ENCODE measurements at places on chromosomes 11 and 22.

GRCh38 chr11:77094841-77095365 is 7.7 kb upstream of the OMP start:
- no peak for DNase-seq

- DNase-seq, result no peak
Observed at GRCh38 chr11:43396617-43397016, 37.9 kb downstream of the TTC17 start.

- no peak for DNase-seq
Observed at GRCh38 chr11:92698742-92699141, 270.7 kb upstream of the MTNR1B start.

DNA sequence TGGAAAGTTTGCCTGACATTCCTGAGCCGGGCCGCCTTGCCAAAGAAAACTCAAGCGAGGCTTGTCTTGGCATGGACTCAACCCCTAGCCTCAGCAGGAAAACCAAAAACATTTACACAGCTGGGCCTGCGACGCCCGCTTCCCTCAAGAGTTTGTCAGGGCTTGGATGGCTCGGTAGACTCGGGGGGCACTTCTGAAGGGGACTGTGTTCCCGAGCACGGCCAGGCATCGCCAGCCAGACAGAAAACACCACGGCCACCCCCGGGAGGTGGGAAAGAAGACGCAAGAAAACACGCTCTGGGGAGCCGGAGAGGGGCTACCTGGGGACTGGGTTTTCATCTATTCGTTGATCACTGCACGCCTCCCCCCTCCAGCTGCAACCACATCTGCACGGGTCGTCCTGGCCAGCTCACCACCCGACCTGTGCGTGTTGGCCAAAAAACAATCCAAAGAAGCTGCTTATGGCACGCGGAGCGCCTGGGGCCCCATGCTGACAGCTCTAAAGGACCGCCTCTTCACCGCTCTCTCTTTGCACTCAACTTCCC is 380.7 kb downstream of the MN1 start:
- DNase-seq, result no peak

GRCh38 chr22:50169774-50170341 is 673 bp upstream of the PANX2 start:
- no peak for DNase-seq
